Calu3 (cell line): ENCODE measurements at places on chromosomes 5 and 9. TPM values are rescaled to one million over a fixed set of nuclear protein-coding genes. Genes with fewer than 3 reads are reported as not detected.

GRCh38 chr5:144511580-144512072 lies 341.0 kb downstream of the KCTD16 start:
- no peak for DNase-seq

REEP2 gene
- total RNA-seq, result 2.5 and 2.7 TPM in 2 replicates

VLDLR gene
- total RNA-seq, result 17.4 and 17.8 TPM in 2 replicates

GRCh38 chr9:138011951-138012500 lies 134.4 kb downstream of the CACNA1B start:
- DNase-seq, result no peak

- DNase-seq, result no peak
Measured at GRCh38 chr9:90735952-90736351, 65.7 kb upstream of the SYK start.

GRCh38 chr5:60535198-60535597 lies 164.8 kb downstream of the DEPDC1B start:
- DNase-seq, result no peak

ERP44 gene
- total RNA-seq, result 12.3 and 13.2 TPM in 2 replicates
